ENCODE measurements at places on chromosomes 13 and 19.
A peak's percentile ranks its signal among the peaks of the same experiment; 100 is the strongest.

- no peak for DNase-seq
Observed at GRCh38 chr19:18208098-18208951, 4.5 kb upstream of the RAB3A start.

- DNase-seq = no peak
Observed at GRCh38 chr13:96762876-96763275, 231.4 kb downstream of the OXGR1 start.

DNA sequence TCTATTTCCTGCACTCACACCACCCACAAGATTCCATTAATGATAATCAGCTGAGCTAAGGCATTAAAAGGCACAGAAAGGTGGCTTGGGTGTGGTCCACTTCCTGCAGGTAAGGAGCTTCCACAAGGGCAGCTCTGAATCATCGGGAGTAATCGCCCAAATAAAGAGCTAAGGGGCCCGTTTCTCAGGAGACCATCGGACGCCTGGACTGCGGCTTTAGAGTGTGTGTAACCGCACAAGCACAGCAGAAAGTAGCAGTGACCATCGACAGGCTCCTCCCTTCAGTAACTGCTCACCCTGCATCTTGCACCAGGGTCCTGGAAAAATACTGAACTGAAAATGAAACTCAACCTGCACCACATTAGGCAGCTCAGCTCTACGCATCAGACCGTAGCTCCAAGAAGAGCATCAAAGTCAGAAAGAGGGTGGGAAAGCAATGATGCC lies 6.0 kb downstream of the STK24 start:
- DNase-seq = no peak

DNA sequence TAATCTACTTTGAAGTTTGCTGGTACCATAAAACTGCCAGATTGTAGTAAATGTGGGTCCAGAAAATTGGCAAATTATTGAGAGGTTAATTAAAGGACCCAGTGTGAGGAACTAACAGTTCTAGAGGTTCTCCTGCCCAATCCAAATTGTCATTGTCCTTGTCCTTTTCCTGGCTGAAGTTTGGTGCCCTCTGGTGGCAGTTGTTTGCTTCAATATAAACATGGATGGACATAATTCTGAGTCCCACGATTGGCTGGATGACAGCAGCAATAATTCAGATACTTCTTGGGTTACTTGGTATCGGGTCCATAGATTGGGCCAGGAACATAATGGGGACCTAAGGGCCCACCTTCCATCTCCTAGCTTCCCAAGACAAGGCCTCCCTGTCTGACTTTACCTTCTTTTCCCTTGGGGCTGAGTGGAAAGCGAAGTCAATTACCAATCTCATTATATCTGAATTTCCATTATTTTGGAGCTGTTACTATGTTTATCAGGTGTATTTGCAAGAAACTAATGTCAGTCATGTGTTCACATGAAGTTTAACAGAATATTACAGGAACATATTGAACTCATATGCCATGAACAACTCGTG lies 33.8 kb upstream of the GARRE1 start:
- no peak for DNase-seq

- DNase-seq = no peak
Observed at GRCh38 chr19:11814700-11815035, 595 bp downstream of the ZNF440 start.

DNA sequence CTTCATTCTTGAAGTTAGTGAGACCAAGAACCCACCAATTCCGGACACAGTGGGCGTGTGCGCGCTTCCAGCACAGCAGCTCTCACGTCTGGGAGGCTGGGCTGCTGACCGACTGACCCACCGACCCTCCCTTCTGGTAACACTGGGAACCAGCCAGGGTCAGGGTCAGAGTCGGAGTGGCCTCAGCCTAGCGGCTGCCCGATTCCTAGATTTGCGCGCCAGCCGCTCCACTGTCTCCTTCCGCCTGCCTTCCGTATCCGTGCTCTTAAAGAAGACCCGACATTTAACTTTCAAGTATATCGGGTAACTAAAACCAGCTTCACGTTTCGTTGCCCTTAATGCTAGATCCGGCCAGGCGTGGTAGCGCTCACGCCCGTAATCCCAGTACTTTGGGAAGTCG lies 41.1 kb downstream of the SERP2 start:
- DNase-seq = no peak

DNA sequence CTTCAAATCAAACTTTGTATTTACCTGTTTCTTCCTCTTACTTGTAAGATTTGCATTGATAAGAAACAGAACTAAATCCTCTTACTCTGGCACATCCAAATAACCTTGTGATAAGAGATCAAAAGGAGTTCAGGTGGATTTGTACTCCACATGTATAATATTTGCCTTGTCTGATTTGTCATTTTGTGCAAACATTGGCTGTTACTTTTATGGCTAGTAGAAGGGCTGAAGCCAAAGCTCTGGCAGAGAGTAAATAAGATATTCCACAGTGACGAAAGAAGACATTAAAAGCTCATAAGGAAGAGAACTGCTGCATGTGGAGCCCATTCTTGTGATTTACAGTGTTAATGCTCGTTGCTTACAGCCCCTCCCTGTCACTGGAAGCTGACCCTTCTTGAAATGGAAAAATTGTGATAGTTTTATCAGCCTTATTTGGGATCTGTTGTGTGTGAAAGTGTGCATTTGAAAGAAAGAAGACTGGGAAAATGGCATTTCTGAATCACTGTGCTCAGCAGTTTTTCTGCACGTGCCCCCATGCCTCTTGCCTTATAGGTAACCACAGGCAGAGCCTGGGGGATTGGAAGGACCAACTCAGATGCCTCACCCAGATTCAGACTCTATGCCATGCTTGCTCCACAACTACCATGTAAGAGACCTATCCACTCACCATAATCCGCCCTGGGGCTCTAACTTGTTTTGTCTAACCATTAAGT lies 68.2 kb downstream of the OXGR1 start:
- DNase-seq = no peak

- DNase-seq = no peak
Observed at GRCh38 chr19:17304386-17305215, 1.1 kb upstream of the MRPL34 start.

DNA sequence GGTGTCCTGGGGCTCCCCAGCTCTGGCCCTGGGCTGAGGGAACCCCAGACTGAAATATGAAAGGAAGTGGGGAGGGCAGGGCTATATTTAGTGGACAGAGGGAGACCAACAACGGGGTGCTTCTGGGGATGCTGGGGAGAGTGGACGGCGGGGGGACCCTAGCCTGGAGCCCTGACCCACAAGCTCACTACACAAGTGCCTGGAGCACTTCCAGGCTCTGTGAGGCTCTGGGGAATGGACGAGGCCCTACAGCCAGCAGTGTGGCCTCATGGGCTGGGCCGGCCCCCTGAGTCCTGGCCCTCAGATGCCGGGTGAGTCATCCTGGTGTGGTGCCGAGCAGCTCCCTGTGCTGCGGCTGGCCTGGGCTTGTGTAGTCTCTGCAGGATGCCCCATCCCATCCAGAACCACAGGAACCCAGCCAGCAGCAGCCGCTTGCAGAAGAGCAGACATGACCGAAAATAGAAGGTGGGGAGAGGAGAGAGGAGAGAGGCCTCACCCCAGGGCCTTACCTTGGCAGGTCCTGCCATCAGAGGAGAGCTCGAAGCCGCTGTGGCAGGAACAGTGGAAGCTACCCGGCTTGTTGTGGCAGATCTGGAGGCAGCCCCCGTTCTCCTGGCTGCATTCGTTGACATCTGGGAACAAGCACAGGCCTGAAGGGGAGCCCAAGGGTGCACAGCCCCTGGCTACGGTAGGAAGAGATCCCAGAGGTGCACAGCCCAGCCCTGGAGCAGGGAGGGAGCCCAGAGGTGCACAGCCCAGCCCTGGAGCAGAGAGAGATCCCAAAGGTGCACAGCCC lies 26.1 kb downstream of the GAS6 start:
- peak; percentile 53 for DNase-seq

DNA sequence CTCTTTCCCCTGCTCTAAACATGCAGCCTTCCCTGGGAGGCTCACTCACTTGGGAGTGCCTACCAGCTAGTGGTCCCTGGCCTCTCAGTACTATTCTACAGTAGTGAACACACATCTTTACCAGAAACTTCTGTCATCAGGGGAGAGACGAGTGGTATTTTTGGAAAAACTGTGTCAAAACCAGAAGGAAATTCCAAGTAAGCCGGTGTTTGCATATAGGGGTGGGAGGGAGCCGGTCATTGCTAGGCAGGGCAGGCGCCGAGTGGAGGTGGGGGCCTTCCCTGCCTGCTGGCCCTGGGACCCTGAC lies 7.0 kb downstream of the RPS9 start:
- DNase-seq = no peak

- no peak for DNase-seq
Observed at GRCh38 chr19:3664879-3665642, 35.2 kb downstream of the PIP5K1C start.

GRCh38 chr19:825897-826644 lies 1.6 kb upstream of the AZU1 start:
- DNase-seq = no peak

DNA sequence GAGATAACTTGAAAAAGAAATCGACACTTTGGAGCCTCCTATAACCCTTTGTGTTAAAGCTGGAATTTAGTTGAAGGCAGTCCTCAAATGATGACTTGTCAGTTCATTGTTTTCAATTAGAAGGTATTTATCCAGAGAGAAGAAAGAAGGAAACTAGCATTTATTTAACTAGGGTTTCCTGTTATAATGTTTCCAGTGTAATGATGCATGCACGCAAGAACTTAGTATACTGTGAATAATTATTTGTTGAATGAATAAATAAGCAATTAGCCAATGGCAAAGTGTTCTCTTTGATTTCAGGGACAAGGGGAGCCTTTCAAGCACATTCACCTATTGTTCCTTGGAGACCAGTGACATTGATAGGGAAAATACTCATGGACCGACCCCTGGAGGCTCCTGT lies 307.4 kb downstream of the KLF5 start:
- DNase-seq = no peak

GRCh38 chr19:38134540-38135149 lies 89.4 kb downstream of the DPF1 start:
- DNase-seq = no peak

GRCh38 chr19:16594681-16595091 lies 22.5 kb upstream of the SLC35E1 start:
- DNase-seq = no peak

GRCh38 chr13:44436589-44437337 lies 63.1 kb downstream of the SERP2 start:
- peak; percentile 19 for DNase-seq

All from esophagus squamous epithelium (tissue), 5 donors.